Stimulated activated CD8-positive, alpha-beta memory T cell treated with anti-CD3 and anti-CD28 coated beads, Interleukin-12 subunit alpha, Interleukin-12 subunit beta, amount 100 ng/mL, for 1 hour (primary cell): ENCODE measurements at places on chromosomes 7 and 10.

- DNase-seq = no peak
Measured at GRCh38 chr10:82942286-82943099, 1067.5 kb downstream of the NRG3 start.

GRCh38 chr10:117212176-117212575, 14.9 kb downstream of the KCNK18 start:
- no peak for DNase-seq

- DNase-seq = no peak
Measured at GRCh38 chr10:69010151-69010640, 21.6 kb downstream of the KIFBP start.

DNA sequence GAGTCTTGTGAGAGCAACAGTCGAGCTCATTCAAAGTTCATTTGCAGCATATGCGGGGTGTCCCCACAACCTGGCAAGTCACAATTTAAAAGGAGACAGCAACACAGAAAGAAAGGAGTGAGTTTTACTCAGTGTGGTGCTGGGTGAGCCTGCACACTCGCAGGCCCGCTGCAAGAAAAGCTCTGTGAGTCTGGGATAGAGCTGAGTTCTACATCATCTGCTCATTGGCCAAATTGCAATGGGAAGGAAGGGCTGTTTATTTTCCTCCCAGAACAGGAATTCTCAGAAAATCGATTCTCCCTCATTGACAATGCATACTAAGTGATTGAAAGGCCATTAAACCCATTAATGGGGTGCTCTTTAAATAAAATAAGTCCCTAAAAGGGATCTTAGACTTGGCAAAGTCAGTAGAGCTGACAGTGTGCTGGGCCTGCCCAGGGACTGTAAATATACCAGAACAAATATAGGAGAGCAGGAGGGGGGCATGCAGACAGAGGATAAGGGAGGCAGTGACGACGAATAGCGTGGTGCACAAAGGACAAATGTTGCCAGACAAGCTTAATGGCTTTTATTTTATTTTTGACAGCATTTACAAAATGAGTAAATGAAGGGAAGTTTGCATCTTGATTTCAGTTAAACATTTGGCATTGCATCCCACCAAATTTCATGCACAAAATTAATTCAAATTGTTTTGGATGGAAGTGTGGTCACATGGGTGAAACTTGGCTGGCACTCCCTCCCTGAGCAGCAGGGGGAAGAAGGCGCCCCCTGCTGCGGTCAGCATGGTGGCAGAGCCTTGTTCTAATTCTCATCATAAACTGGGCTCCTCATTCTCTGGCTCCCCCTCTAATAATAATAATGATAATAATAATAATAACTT, 215.7 kb downstream of the SNX10 start:
- DNase-seq = no peak

DNA sequence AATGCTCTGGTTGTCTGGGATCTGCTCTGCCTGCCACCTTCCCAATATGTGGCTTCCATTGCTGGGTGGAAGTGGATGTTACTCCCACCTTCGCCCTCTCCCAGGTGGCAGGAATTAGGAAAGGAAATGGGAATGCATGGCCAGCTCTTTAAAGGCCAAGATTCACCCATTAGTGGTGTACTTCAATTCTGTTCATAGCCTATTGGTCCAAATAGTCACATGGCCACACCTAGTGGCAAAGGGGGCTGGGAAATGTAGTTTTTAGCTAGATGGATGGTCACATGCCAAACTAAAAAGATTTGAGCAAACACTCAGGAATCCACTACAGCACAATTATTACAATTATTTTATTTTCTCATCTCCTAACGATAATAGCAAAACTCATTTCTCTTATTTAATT, 135.1 kb downstream of the NPY start:
- DNase-seq = no peak

DNA sequence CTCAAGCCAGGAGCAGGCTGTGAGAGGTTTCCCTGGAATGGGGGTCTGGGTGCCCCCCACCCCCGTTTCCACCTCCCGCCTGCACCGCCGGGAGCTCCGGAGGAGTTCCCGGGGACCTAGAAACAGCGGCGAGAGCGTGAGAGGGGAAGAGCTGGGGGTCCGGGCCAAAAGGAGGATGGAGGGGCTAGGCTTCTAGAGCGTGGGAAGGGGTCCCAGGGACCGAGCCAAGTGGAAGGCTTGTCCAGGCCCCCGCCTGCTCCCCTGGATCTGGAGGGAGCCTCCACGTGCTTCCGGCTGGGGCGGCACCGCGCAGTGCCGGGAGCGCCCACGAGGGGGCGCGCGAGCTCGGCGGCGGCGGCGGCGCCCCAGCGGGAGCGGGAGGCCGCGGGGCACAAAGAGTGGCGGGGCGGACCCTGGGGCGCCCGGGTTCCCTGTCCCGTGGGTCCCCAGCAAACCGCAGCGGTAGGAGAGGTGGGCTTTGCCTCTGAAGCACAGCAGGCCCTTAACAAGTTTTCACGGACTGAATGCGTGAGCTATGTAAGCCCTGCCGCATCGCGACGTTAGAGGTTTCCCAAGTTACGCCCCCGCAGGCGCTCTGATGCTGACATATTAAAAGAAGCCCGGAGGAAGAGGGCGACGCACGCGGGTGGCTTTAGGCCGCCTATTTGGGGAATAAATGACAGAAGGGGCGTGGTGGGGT, 104.4 kb upstream of the LRRC4 start:
- peak; percentile 17 for DNase-seq

DNA sequence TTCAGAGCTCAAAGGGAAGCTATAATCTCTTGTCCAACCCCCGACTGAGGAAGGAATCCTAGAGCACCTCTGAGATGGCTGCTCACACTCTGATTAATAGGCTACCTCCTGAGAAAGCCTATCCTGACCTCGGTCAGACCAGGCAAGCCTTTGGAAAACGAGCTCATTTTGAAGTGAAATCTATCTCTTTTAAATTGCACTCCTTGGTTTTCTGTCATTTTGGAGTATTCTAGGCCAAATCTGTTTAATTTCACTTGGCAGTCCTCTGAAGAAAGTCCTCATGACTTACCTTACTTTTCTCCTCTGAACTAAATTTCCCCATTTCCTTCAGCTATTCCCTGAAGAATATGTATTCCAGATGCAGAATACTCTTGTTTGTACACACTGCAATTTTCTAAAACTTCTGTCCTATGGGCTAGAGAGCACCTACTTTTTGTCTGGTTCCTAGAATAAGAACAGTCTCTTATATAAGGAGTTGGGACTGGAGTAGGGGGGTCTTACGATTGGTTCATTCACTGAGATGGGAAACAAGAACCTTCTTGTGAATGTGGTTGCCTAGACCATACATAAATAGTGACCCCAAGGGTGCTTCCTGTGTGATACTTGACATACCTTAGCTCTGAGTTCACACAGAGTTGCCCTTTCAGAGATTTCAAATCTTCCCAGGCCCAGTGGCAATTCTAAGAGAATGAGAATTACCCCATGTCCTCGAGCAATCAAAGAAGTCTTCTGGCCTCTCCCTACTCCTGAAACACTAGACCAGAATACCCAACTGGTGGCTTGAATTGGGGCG, 31.9 kb upstream of the HPS1 start:
- DNase-seq = no peak

DNA sequence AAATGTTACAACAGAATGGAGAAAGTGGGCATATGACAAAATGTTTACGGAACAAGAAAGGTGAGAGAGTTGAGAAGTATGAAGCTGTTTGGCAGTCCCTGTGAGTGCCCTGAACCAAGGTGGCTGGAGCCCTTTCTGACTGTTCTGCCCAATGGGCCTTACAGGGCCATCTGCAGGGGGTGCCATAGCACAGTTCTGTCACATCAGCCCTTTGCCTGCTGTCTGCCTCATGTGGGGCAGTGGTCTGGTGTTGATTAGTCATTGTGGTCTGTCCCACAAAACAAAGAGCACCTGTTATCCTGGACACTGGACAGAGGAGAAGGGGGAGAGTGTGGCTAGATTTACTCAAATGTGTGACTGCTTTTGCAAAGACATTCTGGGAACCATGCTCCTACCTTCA, 51.5 kb upstream of the OSBPL3 start:
- DNase-seq = no peak

DNA sequence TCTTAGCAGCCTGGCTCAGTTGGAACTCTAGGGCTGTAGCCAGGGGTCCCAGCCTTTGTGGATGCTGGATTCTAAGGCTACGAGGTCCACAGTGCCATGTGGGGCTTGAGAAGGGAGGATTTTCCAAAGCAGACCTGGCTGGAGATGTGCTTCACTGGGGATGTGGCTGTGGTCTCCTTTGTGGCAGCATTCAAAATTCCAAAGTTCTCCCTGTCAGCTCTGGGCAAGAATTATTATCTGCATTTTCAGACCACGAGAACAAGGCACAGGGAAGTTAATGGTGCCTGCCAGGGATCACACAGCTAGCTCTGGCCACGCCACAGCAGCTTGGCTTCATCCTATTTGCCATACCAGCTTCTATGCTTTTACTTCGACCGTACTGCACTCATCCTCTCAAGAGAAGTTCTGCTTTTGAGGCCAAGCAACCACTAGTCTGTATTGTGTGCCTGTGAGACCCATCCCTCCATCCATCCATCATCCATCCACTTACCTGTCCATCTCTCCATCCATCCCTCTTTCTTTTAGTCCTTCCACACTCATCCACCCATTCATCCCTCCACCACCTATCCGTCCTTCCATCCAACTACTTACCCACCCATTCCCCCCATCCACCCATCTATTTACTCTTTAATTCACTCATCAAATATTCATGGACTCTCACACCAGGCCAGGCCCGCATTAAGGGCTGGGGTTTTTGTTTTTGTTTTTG, 71.5 kb downstream of the ZMIZ1 start:
- no peak for DNase-seq

DNA sequence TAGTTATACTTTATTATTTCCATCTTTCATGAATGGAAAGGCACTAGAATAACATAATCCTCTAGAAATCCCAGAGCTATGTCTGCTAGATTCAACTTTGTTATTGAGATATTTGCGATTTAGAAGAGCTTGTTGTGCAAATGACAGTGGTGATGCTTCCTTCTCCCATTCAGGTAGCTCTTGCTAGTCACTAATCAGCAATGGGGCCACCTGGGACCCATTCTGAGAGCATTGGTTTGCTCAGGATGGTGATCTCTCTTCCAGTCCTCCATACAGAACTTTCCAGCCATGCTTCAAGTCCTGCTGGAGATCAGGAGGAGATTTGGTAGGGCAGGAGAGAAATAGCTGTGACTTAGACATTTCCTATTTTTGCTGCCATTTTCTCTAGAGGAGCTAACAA, 65.8 kb upstream of the WNT16 start:
- no peak for DNase-seq

- DNase-seq = peak; percentile 23
Measured at GRCh38 chr10:28241741-28242399, 61.0 kb downstream of the MPP7 start.

- DNase-seq = no peak
Measured at GRCh38 chr10:113463777-113464176, 89.1 kb upstream of the HABP2 start.

GRCh38 chr7:39336442-39336841, 229.8 kb upstream of the YAE1 start:
- no peak for DNase-seq

DNA sequence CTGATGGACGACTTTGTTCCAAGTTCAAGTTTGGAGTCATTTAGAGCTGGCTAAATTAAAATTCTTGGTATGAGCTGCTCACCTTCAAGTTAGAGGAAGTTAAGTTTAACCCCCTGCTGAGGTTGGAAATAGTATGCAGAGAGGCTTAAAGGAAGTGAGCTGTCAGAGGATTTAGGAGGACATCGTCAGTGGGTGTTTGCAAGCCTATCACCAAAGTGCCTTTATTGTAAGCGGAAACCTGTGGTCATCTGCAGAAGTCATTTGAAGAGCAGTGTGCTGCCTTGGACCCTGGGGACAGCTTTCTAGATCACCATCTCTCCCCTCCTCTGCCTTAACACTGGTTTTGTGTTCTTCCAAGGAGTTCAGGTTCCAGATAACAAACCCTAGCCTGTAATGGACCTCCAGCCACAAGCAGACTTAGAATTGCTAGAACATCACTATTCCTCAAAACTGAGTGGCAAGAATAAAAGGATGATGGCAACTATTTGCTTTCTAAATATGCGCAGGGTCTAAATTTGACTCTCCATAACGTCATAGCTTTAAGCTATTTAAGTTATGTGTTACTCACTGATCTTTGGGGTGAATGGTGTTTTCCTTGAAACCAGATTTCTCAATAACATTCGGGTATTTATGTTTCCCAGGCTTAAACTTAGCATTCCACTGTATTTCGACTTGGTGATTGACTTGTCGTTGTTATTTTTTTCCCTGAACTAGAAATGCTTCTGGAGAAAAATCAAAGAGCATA, 93.4 kb downstream of the SLC39A12 start:
- DNase-seq = no peak

DNA sequence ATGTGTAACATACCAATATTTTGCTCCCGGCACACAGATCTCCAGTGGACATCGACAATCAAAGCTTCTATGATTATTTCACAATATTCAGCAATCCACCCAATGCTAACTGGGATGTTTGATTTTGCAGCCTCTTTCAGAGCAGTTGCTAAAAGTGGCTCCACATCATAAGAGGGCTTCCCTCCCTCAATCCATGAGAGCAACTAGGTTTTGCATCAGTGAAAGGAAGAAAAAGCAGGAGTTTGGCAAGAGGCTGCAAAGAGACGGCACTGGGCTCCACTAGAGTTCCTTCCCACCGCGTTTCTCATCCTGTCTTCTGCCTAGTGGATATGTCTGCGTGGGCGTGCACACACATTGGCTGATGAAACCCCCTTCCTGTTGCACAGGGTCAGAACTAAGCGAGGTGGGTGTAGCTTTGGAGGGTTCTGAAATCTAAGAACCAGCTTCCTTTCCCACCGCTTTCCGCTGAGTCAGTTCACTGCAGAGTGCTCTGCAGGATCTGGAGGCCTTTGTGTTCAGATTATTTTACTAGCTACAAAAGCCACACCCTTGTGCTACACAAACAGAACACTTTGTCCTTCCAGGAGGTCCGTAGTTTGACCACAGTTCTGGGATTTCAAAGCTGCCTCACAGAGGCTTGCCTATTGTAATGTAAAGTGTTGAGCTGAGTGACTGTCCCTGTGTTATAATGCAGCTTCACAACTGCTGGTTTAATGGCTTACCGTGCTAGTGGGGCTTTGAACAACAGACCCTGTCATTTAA, 28.1 kb downstream of the ARL4A start:
- no peak for DNase-seq

DNA sequence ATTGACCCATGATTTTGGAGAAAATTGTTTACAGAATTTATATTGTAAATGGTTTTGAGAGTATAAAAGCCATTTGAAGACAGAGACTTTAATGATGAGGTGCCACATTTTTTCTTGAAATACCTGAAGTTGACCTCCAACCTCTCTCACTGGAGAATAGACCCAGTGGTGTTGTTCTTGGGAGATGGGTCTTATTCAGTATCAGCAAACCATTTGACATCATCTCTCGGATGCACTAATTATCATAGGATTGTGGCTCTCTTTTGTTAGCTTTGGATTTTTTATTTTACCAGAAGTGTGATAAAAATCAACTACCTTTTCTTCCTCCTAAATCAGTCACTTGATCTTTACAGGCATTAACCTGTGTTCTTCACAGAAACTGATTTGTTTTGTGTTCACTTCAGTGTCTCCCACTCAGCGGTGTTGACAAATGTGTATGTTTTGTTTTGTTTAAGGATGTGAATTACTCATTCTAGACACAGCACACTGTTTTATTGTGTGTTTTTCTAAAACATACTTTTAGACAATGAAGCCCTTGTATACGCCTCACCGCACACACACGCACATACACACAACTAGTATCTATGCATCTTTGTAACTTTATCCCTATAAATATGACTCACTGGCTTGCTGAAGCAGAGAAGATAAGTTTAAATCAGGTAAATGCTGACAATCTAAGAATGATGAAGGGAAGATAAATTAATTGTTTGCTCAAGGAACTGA, 455.6 kb downstream of the INHBA start:
- DNase-seq = no peak
